ENCODE measurements at places on chromosomes 6 and 20.
A peak's percentile ranks its signal among the peaks of the same experiment; 100 is the strongest.

- DNase-seq, result peak; percentile 5
These were observed 119.5 kb upstream of the CD93 start for GRCh38 chr20:23205611-23206041.

DNA sequence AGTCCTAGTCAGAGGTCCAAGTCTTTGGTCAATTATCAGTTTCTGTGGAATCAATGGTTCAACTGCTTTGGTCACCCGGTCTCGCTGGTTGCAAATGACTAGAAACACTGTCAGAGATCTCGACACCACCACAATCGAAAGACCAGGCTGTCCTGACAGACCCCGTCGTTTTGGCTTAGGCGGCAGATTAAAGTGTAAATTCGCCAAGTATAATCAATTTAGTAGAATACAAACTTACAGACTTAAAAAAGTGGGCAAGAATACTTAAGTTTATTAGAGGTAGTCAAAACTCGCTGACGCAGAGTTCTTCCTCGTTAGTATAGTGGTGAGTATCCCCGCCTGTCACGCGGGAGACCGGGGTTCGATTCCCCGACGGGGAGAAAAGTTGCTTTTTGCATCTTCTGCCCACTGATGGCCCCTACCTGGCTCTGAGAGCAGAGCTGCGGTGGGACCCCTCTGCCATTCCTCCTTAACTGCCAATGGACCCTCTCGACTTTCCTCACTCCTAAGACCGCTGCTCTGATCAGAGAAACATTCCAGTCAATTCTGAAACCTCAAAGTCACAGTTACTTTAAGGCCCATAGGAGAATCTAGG is 30.6 kb upstream of the ZNF184 start:
- DNase-seq, result peak; percentile 49

- DNase-seq, result peak; percentile 65
These were observed 201.1 kb downstream of the OGFRL1 start for GRCh38 chr6:71489736-71490135.

GRCh38 chr20:22684072-22684762 is 99.8 kb upstream of the FOXA2 start:
- peak; percentile 31 for DNase-seq

DNA sequence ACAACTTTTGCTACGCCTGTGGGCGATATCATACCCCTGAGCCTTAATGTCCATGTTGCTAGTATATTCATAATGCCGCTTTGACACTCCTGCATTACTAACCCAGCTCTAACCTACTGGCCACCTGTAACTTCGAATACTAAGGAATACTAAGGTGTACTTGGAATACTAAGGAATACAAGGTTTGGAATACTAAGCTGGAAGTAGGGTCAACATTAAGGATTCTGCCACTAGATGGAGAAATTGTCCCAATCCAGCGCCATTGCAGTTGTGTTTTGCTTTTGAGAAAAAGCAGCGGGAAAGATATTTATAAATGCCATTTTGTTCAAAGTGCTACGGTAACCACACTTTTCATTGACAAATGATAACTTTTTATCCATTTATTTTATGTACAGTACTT is 10.7 kb downstream of the TBXT start:
- DNase-seq, result no peak
